Activated CD4-positive, alpha-beta T cell treated with anti-CD3 and anti-CD28 coated beads, Interleukin-2, amount 10 ng/mL, durations not matched to agents 7 days and 5 days (primary cell): ENCODE measurements at places on chromosomes 5 and 9. TPM values are rescaled to one million over a fixed set of nuclear protein-coding genes. Genes with fewer than 3 reads are reported as not detected.

- H3K36me3 ChIP-seq = no peaks in the 10 kb centered on the region
- no peak overlapping the region for H3K27ac ChIP-seq
- DNase-seq = no peak
- no peaks in the 10 kb centered on the region for H3K27me3 ChIP-seq
These were observed 1.6 kb downstream of the FABP6 start for GRCh38 chr5:160230686-160231527.

DNA sequence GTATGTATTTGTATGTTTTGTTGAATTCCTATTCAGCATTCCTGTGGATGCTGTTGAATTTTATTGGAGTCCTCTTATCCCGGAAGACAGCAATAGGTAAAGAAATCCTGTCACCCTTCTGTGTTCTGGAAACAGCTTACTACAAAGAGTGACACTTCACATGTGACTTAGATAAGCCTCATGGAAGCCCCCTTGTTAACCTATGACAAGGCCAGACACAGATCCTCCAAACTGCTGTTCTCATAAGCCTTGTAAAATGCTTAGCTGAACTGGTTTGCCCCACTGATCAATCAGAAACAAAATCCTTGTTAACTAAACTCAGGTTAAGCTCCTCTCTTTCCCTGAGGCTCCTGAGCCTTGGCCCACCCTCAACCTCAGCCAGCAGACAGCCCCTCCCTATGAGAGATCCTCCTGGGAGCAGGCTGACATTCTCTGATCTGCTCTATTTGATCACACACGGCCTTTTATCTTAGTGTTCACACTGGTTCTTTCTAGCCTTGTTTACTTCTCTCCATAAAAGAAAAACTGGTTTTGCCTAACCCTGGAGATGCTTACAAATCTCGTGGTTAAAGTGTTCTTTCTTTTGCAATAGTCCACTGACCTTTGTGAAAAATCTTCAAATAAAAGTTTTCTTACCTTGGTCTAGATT, 29.4 kb upstream of the ATP6V1G1 start:
- no peaks in the 10 kb centered on the region for H3K4me1 ChIP-seq
- H3K27ac ChIP-seq = peak overlapping the region; percentile 1
- no peaks in the 10 kb centered on the region for H3K36me3 ChIP-seq
- peaks cover 9% of the 10 kb centered on the region for H3K27me3 ChIP-seq
- DNase-seq = no peak

DNA sequence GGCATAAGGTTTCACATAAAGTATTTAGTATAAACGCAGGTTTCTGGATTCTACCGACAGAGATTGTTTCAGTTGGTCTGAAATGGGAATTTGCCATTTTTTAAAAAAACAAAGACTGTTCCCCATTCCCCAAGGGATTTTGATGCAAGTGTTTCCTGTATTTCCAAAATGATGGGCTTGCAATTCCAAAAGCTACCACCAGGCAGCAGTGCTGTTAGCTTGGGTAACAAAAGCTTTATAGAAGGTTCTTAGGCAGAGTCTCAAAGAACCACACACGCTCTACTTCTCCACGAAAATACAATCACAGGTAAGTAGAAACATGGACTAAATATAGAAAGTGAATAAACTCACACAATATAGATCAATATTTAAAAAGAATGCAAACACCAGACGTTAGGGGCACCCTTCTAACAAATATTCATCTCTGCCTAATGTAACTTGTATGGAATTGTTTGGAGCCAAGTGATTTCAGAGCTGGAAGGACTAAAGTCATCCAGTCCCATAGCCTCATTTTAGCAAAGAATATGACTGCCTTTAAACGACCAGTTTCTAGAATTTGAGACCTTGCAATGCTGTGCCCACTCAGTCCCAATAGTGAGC, 154.3 kb downstream of the SPOCK1 start:
- no peaks in the 10 kb centered on the region for H3K4me1 ChIP-seq
- no peaks in the 10 kb centered on the region for H3K36me3 ChIP-seq
- no peak overlapping the region for H3K4me3 ChIP-seq
- no peak overlapping the region for H3K27ac ChIP-seq
- DNase-seq = peak; percentile 37

GRCh38 chr5:154444556-154445421, 1.0 kb upstream of the SAP30L start:
- H3K27me3 ChIP-seq = no peaks in the 10 kb centered on the region
- H3K4me3 ChIP-seq = peak overlapping the region; percentile 100
- peaks cover 53% of the 10 kb centered on the region for H3K4me1 ChIP-seq
- H3K36me3 ChIP-seq = peaks cover 40% of the 10 kb centered on the region
- peak; percentile 12 for DNase-seq
- H3K27ac ChIP-seq = peak overlapping the region; percentile 95

DNA sequence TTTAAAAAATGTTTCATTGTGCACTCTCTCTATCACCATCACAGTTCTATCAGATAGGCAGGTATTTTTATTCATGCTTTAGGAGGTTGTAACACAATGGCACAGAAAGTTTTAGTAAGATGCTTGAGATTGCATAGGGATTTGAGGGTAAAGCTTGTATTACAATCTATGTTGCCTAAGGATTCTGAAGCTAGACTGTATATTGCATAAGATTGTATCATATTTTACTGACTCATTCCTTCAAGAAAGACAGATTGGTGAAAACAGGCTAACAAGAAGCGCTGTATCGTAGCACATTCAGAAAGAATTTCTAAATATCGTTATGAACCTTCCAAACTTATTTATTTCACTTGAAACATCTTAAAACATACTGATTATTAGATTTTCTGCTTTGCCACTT, 577.7 kb downstream of the EBF1 start:
- no peaks in the 10 kb centered on the region for H3K36me3 ChIP-seq
- H3K4me3 ChIP-seq = no peak overlapping the region
- H3K27me3 ChIP-seq = no peaks in the 10 kb centered on the region
- no peak for DNase-seq

GRCh38 chr9:114115654-114116125, 16.6 kb upstream of the KIF12 start:
- H3K27ac ChIP-seq = no peak overlapping the region
- no peaks in the 10 kb centered on the region for H3K4me1 ChIP-seq
- DNase-seq = no peak
- H3K4me3 ChIP-seq = no peak overlapping the region
- peaks cover 8% of the 10 kb centered on the region for H3K27me3 ChIP-seq

GRCh38 chr5:180779985-180780610, 22.5 kb downstream of the MGAT1 start:
- no peak for DNase-seq
- H3K27me3 ChIP-seq = no peaks in the 10 kb centered on the region
- no peaks in the 10 kb centered on the region for H3K36me3 ChIP-seq
- H3K27ac ChIP-seq = no peak overlapping the region
- H3K4me3 ChIP-seq = no peak overlapping the region

GRCh38 chr5:110251366-110251765, 475.1 kb downstream of the TMEM232 start:
- H3K4me1 ChIP-seq = no peaks in the 10 kb centered on the region
- no peak for DNase-seq
- no peak overlapping the region for H3K4me3 ChIP-seq

GRCh38 chr9:35954942-35955546, 2.9 kb downstream of the OR2S2 start:
- DNase-seq = peak; percentile 66
- no peak overlapping the region for H3K27ac ChIP-seq
- no peak overlapping the region for H3K4me3 ChIP-seq
- H3K36me3 ChIP-seq = no peaks in the 10 kb centered on the region
- peaks cover 13% of the 10 kb centered on the region for H3K27me3 ChIP-seq

GRCh38 chr5:57906671-57907070, 424.1 kb upstream of the ACTBL2 start:
- H3K27me3 ChIP-seq = peaks cover 6% of the 10 kb centered on the region
- no peak for DNase-seq
- H3K36me3 ChIP-seq = no peaks in the 10 kb centered on the region
- no peak overlapping the region for H3K4me3 ChIP-seq
- H3K4me1 ChIP-seq = no peaks in the 10 kb centered on the region

- H3K36me3 ChIP-seq = no peaks in the 10 kb centered on the region
- no peaks in the 10 kb centered on the region for H3K27me3 ChIP-seq
These were observed 3.5 kb downstream of the CRB2 start for GRCh38 chr9:123359546-123359945.

DNA sequence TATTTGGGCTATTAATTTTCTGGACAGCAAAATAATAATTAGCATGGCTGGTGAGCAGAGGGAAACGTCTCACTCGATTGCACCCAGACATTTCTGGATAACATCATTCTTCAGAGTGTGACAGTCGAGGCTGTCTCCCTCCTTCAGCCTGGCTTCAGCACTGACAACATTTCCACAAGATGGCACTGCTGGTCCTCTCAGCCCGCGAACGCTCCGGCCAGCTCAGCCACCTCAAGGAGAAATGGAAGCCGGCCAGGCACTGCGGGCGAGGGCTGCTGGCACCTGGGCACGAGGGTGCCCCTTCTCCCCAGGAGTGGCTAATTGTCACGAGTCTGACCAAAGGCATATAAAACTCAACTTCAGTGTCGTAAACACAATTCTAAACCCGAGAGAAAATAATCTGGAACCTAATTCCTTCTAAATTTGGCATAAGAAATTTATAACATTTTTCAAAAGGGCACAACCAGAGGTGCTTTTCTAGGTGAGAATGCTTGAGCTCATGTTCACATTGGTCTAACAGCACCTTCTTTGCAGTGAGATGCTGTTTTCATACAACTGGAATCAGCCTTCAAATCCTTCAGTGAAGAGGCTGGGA, 65.9 kb downstream of the DAP start:
- peak; percentile 12 for DNase-seq
- peaks cover 9% of the 10 kb centered on the region for H3K4me1 ChIP-seq
- H3K27ac ChIP-seq = no peak overlapping the region
- no peaks in the 10 kb centered on the region for H3K36me3 ChIP-seq
- no peaks in the 10 kb centered on the region for H3K27me3 ChIP-seq

DNA sequence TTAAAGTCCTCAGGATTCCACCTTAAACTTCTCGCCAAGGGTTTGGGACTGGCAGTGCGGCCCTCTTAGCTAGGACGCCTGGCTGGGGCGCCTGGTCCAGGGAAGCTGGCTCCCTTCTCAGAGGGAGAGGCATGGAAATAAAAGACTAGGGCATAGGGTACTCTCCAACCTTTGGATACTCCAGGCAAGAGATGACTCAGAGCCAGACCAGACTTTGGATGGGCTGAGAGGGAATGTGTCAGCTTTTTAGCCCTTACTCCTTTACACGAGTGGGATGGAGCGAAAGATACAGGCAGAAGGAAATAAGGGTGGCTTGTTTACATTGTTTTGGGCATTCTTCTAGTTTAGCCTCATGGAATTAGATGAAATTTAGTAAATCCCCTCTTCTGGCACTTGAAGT, 48.2 kb downstream of the IL31RA start:
- H3K4me1 ChIP-seq = peaks cover 28% of the 10 kb centered on the region
- no peak overlapping the region for H3K27ac ChIP-seq
- no peak for DNase-seq
- H3K27me3 ChIP-seq = peaks cover 13% of the 10 kb centered on the region

GRCh38 chr5:6377582-6377904, 804 bp downstream of the MED10 start:
- peaks cover 53% of the 10 kb centered on the region for H3K36me3 ChIP-seq
- no peak for DNase-seq
- peaks cover 53% of the 10 kb centered on the region for H3K4me1 ChIP-seq

GRCh38 chr5:110908848-110909247, 162.7 kb upstream of the TSLP start:
- H3K27ac ChIP-seq = no peak overlapping the region
- H3K4me3 ChIP-seq = no peak overlapping the region
- H3K27me3 ChIP-seq = peaks cover 6% of the 10 kb centered on the region
- no peak for DNase-seq

GRCh38 chr9:19496321-19497050, 87.7 kb downstream of the ACER2 start:
- peaks cover 10% of the 10 kb centered on the region for H3K27me3 ChIP-seq
- H3K4me3 ChIP-seq = no peak overlapping the region
- peaks cover 9% of the 10 kb centered on the region for H3K4me1 ChIP-seq
- no peak for DNase-seq

DNA sequence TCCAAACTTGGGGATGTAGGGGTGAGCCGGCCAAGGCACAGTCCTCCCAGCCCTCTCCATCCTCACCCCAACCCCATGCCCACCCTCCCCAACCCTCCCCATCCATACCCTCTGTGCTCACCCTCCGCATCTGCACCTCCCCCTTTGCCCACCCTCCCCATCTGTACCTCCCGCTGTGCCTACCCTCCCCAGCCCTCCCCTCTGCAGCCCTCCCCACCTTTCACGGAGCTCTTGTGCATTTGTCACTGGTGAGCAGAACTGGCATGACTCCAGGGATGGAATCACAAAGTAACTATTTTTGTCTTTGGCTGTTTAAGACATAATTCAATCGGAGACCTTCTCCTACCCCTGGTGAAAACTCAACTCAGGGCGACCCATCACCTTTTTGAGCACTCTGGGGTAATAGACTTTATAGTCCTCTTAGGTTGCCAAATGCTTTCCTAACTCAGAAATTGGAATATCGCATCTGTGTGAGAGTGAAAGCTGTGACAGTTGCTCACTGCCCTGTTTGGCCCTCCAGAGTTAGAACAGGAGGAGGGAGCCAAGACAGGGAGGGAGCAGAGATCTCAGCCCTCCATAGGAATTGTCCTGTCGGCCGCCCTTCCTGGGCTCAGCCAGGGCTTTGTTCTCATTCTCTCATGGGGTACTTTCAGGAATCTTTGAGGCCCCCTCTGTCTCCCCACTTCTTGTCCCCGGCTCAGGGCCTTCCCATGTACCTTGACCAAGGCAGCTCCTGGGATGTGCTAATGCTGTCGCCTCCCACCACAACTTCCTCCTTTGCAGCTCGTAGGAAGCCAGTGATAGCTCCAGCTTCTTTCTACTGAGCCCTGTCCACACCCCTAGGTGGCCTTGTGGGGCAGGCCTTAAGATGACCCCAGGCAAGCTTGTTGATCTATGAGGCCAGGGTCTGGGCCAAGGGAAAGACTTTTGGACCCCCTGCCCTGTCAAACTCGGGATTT, 36.2 kb downstream of the OTULIN start:
- no peak for DNase-seq
- no peaks in the 10 kb centered on the region for H3K27me3 ChIP-seq
- peaks cover 87% of the 10 kb centered on the region for H3K36me3 ChIP-seq

GRCh38 chr9:69171049-69171448, 3.0 kb upstream of the TJP2 start:
- H3K27me3 ChIP-seq = peaks cover 18% of the 10 kb centered on the region
- peaks cover 42% of the 10 kb centered on the region for H3K4me1 ChIP-seq
- DNase-seq = no peak
- no peak overlapping the region for H3K4me3 ChIP-seq
- no peak overlapping the region for H3K27ac ChIP-seq

DNA sequence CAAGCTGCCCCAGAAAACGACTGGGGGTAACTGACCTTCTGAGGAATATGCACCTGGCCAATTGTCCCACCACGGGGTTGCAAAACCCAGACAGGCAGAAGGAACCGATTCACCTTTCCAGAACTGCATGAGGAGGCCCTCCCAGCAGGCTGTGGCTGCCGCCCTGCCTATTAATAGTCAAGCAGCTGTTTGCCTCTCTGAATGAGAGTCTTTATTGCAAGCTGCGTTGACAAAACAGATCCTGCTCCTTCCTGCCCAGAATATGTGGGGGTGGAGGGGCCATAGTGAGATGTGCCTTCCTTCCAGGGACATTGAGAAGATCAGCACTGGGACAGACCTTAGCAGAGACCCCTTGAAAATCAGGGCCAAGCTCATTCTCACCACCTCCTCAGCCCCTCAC, 18.3 kb upstream of the TCOF1 start:
- no peak for DNase-seq
- H3K27me3 ChIP-seq = no peaks in the 10 kb centered on the region
- no peak overlapping the region for H3K27ac ChIP-seq

- no peak for DNase-seq
- no peak overlapping the region for H3K27ac ChIP-seq
- no peaks in the 10 kb centered on the region for H3K27me3 ChIP-seq
- H3K4me3 ChIP-seq = no peak overlapping the region
- peaks cover 36% of the 10 kb centered on the region for H3K4me1 ChIP-seq
- H3K36me3 ChIP-seq = no peaks in the 10 kb centered on the region
These were observed 19.3 kb downstream of the BICD2 start for GRCh38 chr9:92745331-92745730.

The TSSK1B gene
- total RNA-seq = not detected

The NLN gene
- total RNA-seq = 11.0 TPM

The NADK2 gene
- 10.3 TPM for total RNA-seq

The ABLIM3 gene
- not detected for total RNA-seq
